Stimulated activated CD8-positive, alpha-beta memory T cell treated with anti-CD3 and anti-CD28 coated beads, Interleukin-4, amount 100 ng/mL, for 4 hours (primary cell): ENCODE measurements at places on chromosomes 5 and 9.

- DNase-seq = no peak
Measured at GRCh38 chr5:163565492-163565891, 60.1 kb downstream of the MAT2B start.

DNA sequence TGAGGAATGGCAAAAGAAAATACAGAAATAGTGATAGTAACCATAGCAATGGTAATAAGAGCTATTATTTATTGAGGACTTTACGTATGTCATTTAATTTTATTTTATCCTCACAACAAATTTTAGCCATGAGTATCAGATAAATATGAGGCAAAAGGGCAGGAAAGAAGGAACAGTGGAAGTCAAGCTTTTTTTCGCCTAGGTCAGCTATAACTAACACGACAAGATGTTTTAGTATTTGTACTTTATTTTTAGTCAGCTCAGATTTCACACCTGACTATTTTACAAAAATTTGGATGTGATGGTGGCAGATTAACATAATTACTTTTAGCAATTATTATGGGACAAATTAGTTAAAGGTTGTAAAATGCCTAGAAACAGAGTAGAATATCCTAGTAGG, 34.8 kb upstream of the CDKN2B start:
- DNase-seq = no peak

GRCh38 chr5:138974227-138975063, 99.3 kb upstream of the LRRTM2 start:
- DNase-seq = no peak

DNA sequence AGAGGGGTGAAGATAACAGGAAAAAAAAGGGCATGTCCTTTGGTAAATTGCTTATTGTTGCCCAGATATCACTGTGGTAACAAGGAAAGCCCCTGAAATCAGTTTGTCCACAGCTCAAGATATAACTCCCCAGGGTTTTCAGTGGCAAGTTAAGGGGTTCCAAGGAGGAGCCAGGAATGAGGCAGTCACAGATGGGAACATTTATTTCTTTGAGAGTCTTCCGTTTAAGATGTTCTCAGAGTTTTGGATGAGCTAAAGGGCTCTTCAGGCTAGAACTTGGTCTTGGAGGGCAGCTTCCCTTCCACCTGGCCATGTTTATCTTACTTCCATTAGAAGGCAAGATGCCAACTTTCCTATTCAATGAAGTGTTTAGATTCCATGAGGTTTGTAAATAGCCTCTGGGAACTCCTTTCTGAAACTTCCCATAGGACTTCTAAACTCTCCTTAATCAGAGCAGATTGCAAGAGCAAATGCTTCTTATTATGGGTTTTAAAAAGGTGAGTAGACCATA, 277.6 kb upstream of the TNC start:
- DNase-seq = no peak

- DNase-seq = no peak
Measured at GRCh38 chr5:2103940-2104339, 221.2 kb upstream of the IRX4 start.

- no peak for DNase-seq
Measured at GRCh38 chr9:115717711-115718173, 435.8 kb upstream of the PAPPA start.

DNA sequence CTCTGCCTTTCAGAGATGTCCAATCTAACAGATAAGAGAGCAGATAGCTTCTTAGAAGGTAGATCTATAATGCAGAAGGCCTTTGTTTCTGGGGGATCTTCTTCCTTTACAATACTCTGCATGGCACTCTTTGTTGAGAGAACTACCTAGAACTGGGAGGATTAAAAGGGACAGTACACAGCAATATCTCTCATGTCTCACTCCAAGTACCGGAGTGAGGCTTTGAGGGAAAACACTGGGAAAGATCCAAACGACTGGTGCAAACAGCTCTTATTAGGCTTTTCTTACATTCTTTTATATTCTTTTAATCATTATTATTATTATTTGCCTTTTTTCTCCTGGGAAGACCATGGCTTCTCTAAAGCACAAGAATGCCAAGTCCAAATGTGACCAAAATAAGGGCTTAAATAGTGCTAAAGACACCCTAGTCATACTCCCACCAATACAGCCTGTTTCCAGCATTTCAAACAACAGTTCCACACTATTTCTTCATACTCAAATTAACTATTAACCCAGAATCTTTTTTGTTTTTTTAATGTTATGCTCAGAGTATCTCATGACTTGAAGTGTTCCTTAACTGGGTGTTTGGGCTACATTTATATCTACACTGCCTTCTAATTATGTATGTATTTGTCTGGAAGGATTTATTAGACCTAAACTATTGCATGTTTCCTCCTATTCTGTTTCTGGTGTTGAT, 52.7 kb downstream of the ABHD17B start:
- DNase-seq = no peak

- DNase-seq = no peak
Measured at GRCh38 chr5:177419046-177419445, 7.4 kb upstream of the GRK6 start.

GRCh38 chr5:138391859-138392386, 39.4 kb downstream of the KDM3B start:
- no peak for DNase-seq

GRCh38 chr5:153676821-153677220, 186.4 kb downstream of the GRIA1 start:
- DNase-seq = no peak

- DNase-seq = no peak
Measured at GRCh38 chr5:157540707-157541446, 34.7 kb downstream of the ADAM19 start.

GRCh38 chr5:28542987-28543386, 1504.6 kb upstream of the CDH9 start:
- no peak for DNase-seq

DNA sequence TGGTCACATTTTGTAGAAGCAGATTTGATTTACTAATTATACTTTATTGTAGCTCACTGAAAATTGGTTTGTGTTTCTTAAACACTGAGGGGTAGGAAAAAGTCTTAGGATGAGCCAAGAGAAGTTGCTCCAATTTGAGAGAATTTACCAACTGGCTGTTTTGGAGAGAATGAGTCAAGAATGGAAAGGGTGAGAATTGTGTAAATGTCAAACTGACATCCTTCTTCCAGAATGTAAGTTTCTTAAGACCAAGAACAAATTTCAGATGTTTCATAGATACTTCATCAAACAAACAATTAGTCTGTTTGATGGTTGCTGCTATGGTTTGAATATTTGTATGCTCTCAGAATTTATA, 106.2 kb upstream of the TXNDC8 start:
- DNase-seq = no peak

DNA sequence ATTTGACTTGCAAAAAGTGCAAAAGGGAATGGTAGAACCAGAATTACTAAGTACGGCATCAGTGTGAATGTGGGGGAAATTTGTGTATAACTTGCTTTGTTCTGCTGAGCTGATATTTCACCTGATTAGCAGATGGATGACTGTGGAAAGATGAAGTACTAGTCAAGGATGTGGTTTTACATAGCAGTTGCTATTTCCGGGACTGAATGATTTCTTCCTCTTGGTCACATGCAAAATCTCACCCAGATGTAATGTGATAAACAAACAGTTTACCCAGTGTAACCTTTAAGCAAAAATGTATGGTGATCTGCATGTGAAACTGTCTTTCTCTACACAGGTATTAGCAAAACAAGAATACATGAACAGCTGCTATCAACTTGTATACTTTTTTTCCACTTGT, 46.1 kb downstream of the DCP2 start:
- DNase-seq = no peak

- no peak for DNase-seq
Measured at GRCh38 chr5:132525299-132525724, 18.0 kb downstream of the IL5 start.

DNA sequence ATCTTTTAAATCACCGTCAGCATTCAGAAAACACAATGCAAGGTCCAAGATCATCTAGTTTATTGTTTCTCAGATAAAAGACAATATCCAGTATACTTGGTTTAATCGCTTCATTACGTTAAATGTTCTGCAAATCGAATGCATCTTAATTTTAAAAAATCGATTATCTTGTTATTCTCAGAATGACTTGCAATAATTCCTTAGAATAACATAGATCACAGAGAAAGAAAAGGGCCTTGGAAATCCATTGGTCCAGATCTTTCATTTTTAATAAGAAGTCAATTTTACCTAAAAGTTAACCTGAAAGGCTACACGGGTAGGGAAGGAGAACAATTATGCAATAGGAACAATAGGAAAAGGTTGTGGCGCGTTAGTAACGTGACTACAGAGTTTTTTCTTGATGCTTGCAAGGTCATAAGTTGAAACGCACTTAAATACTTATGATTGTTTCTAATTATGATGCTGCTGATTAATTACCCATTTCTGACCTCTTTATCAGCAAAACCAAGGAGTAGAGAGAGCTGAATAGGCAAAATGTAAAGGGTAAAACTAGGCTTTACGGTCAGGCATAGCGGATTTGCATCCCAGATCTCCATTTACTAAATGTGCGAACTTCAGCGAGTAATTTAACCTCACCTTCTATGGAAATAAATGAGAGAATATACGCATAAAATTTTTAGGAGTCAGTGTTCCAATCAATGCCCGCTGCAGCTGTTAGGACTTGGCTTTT, 769 bp upstream of the LYRM7 start:
- DNase-seq = no peak

DNA sequence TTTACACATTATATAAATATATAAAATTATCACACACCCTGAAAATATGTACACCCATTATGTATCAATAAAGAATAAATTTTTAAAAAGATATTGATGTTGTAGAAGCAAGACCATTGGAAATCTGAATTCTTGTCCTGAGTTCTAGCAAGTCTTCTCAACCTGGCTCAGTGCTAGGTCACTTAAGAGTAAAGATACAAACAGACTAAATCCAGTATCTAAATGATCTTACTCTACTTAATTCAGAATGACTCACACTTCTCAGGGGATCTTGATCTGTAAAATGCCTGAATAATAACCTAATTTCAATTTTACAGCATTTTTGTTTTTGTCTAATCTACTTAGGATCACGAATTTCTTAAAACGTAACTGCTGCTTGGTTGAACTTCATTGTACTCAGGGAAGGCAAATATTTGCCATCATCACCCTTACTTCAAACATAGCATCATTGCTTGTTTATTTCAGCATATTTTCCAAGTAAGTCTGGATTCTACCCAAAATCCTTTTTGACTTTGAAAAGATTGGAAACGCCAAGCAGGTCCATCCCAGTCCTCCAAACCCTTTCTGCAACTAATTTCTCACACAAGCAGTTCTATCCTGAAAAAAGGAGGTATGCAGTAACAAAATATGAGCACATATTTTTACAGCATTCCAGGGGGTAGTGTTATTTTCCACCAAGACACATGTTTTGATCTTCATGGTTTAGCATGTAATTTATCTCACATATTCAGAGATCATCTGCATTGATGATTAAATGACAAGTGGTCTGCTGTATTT, 582.6 kb downstream of the PSAT1 start:
- DNase-seq = no peak

GRCh38 chr5:123696921-123697341, 185.0 kb downstream of the CSNK1G3 start:
- no peak for DNase-seq

DNA sequence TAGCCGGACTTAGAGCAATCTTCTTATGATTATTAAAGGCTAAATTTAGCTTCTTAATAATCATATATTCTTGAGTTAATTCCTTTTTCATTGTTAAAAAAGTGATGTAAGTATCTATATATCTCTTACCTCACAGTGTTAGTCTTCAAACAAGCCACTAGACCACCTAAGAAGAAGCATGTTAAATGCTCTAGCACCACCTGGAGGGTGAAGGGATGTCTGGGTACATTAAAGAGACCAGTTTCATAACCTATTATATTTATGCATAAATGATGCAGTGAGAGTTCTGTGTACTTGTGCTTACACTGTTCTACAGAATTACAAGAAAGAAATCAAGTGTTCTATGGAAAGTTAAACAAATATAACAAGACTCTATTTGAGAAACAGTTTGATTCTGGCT, 55.9 kb upstream of the SLCO6A1 start:
- no peak for DNase-seq
